ENCODE measurements at places on chromosomes 11 and 22.
A peak's percentile ranks its signal among the peaks of the same experiment; 100 is the strongest.

- DNase-seq: no peak
These were observed 45.2 kb upstream of the ADSL start for GRCh38 chr22:40300884-40301672.

- no peak for DNase-seq
These were observed 79.1 kb downstream of the PICALM start for GRCh38 chr11:85989746-85990145.

- peak; percentile 40 for DNase-seq
These were observed 76.7 kb downstream of the BMAL1 start for GRCh38 chr11:13354335-13354734.

GRCh38 chr22:41513391-41513790 is 30.9 kb downstream of the POLR3H start:
- DNase-seq: no peak

DNA sequence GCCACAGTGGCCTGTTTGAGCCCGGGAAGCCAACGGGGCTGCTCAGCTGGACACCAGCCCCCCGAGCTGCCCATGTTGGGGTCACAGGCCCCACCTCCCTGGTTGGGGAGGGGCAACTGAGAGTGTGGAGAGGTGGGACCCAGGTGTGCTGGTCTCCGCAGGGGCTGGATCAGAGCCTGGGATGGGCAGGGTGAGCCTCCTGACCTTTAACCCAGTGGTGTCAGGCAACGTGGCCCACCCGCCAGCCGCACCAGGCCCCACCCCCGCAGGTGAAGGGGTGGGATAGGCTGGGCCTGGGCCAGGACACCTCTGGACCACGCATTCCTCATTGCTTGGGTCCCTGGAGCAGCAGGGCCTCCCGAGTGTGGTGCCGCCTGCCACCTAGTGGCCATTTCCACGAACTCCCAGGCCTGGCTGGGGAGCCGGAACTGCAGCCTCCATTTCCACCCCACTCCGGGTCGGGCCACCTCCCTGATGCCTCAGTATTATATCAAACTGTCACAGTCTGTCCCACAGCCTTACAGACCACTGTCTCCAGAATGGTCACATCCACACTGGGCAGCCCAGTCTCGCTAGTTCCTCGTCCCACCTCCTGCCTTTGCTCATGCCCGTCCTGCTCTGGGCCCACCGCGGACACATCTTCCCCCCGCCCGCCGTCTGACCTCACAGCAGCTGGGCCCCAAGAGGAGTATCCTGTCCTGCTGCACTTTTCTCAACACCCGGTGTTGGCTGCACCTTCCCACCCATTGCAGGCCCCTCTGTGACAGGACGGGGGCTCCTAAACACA is 13.3 kb upstream of the PPP6R3 start:
- peak; percentile 91 for DNase-seq

GRCh38 chr22:23241562-23242472 is 61.5 kb downstream of the BCR start:
- DNase-seq: no peak

DNA sequence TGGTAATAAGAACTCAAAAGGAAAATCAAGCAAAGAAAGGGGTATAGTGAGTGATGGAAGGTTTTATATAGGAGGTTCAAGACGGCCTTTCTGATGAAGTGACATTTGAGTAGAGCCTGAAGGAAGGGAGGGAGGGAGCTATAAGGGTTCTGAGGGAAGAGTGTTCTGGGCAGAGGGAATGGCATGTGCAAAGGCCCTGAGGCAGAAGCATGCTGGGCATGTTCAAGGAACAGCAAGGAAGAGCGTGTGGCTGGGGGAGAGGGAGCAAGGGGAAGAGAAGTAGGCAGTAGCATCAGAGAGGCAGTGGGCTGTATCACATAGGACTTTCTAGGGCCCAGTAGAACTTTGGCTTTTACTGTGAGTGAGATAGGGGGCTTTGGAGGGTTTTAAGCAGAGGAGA is 108.9 kb upstream of the NAV2 start:
- no peak for DNase-seq

- no peak for DNase-seq
These were observed 14.3 kb upstream of the PMM1 start for GRCh38 chr22:41603873-41604332.

GRCh38 chr22:32206774-32207758 is 2.2 kb upstream of the RFPL2 start:
- peak; percentile 61 for DNase-seq

DNA sequence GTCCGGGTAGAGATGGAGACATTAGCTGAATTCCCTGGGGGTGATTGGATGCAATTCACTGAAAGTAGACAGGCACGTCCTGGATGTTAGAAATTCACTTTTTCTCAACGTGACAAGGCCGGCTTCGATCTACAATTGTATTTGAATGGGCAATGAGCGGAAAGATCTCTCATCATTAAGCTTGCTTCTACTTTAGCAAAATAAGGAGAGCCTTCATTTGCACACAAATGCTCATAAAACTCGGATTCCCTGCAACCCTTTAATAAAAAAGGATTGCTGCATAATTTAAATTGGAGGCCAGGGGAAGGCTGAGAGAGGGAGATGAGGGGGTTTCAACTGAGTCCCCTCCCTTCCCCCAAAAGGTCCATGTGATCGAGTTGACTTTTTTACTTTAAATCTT is 10.6 kb upstream of the PAX6 start:
- no peak for DNase-seq

- DNase-seq: no peak
These were observed 12.1 kb downstream of the GAL3ST1 start for GRCh38 chr22:30562366-30562765.

DNA sequence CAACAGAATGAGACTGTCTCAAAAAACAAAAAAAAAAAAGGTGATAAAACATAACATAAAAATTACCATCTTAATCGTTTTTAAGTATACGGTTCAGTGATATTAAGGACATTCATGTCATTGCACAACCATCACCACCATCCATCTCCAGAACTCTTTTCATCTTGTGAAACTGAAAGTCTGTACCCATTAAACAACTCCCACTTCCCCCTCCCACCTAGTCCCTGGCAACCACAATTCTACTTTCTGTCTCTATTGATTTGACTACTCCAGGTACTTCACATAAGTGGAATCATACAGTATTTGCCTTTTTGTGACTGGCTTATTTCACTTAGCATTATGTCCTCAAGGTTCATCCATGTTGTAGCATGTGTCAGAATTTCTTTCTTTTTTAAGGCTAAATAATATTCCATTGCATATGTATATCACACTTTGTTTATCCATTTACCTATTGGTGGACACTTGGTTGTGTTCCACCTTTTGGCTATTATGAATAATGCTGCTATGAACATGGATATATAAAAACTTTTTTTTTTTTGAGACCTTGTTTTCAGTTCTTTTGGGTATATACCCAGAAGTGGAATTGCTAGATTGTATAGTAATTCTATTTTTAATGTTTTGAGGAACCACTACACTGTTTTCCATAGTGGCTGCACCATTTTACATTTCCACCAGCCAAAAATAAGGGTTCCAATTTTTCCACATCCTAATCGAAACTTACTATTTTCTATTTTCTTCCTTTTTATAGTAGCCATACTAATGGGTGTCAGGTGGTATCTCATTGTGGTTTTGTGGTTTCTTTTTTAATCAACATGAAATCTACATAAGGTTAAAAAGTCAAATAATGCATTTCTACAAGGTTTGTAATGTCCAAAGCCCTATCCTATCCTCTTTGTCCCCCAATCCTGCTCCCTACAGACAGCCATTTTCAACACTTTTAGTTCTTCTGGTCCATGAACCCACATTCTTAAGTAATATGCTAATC is 23.4 kb upstream of the PIK3C2A start:
- no peak for DNase-seq

GRCh38 chr11:96196181-96196662 is 146.8 kb downstream of the MAML2 start:
- DNase-seq: no peak

GRCh38 chr22:25210793-25211192 is 8.6 kb upstream of the CRYBB2 start:
- no peak for DNase-seq

GRCh38 chr11:113363406-113363805 is 24.2 kb upstream of the ANKK1 start:
- no peak for DNase-seq

DNA sequence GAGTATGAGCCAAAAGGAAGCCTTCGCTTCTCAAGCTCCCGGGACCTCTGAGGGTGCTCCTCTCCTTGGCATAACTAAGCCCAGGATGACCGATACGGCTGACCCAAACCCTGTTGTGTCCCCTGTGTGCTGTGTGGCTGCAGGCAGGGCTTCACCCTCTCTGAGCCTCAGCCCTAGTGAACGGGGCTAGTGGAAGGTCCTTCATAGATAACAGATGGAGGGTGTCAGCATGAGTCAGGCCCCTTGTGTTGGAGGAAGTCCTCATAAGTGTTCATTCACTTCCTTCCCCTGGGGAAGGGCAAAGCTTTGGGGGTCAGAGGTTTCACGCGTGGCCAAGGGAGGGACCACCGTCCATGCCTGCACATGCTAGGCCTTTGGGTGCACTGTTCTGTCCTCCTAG is 21.5 kb downstream of the SHISAL1 start:
- no peak for DNase-seq

DNA sequence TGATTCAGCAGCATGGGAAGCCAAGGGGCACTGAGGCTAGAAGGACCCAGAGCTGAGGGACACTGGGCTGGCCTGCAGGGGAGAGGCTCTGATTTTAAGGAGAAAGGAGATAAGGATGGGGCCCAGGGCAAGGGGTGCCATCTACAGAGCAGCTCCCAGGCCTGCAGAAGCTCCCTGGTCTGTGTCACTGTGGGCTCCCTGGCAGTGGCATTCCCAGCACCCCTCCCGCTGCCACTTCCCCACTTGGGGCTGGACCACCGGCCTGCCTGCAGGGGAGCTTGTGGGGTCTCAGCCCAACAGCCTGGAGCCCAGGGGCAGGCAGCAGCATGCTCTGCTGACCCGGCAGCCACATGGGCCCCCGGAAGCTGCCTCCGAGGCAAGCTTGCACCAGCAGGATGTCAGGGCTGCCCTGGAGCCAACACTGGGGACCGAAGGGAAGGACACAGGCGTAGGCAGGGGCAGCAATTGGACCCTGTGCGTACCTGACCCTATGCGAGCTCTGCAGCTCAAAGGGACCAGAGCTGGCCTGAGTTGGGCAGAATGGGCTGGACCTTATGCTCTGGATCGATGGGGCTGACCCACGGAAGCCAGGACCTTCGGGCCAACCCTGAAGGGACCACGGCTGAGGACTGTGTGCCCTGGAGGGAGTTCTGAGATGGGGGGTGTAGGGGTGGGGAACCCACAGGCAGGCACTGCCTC is 35.4 kb upstream of the WNT7B start:
- DNase-seq: no peak

- DNase-seq: no peak
These were observed 259.1 kb upstream of the PLET1 start for GRCh38 chr11:112519751-112520150.

- DNase-seq: no peak
These were observed 26.5 kb upstream of the PSMA1 start for GRCh38 chr11:14546672-14547071.

- DNase-seq: no peak
These were observed 2.0 kb downstream of the PACS1 start for GRCh38 chr11:66072081-66072480.
